ENCODE measurements at places on chromosomes 13 and 19.
A peak's percentile ranks its signal among the peaks of the same experiment; 100 is the strongest.

- DNase-seq: no peak
Measured at GRCh38 chr13:36001561-36001960, 129.6 kb downstream of the DCLK1 start.

- DNase-seq: no peak
Measured at GRCh38 chr13:23254506-23254905, 73.7 kb downstream of the SGCG start.

DNA sequence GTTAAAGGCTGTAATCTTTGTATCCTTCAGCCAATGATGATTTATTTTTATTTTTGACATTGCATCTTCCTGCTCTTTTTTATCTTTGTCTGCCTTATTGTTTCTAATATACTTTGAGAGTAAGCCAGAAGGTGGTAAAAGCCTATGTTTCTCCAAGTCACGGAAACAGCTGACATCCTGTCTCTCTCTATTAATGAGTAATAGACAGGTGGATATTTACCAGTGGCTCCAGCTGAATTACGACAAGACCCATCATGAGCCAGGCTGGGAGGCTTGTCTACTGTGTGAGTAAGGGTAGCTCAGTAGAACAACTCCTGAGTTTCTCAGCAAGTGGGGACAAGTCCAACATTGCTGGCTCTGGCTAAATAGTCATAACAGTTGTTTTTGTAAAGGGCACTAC lies 166.6 kb downstream of the NDFIP2 start:
- no peak for DNase-seq

GRCh38 chr19:1453525-1454364 lies 3.8 kb downstream of the APC2 start:
- no peak for DNase-seq

DNA sequence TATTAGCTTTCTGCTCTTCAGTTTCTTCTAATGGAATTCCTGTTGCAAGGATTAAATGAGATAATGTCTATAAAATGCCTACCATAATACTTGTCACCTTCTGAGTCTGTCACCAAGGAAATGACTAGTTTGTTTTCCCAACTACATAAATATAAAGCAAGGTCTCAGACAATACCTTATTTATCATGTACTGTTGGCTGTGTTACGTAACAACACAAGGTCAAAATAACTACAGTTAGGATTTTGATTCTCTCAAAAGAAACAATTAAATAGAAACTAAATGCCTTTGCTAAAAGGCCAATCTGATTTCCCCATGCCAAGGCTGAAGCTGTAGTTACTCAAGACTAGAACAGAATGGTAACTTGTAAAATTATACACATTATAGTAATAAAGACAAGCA lies 134.5 kb downstream of the PCDH9 start:
- DNase-seq: no peak

GRCh38 chr19:32651729-32652140 lies 23.2 kb downstream of the ANKRD27 start:
- DNase-seq: peak; percentile 55

DNA sequence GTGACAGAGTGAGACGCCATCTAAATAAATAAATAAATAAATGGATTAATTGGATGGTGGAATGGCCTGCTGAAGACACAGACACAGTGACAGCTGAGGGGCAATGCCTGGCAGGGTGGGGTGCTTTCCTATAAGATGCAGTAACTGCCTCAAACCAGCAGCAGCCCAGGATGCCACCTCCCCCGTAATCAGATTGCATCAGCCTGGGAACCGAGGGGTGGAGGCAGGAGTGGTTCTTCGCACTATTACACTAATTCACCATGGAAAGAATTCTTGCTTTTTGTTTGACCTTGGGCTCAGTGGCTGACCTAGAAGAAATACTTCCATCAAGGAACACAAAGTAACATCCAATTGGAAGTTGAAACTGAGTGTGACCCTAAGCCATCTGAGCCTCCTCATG lies 31.6 kb upstream of the USP12 start:
- no peak for DNase-seq

GRCh38 chr13:85853901-85854663 lies 54.9 kb upstream of the SLITRK6 start:
- no peak for DNase-seq

DNA sequence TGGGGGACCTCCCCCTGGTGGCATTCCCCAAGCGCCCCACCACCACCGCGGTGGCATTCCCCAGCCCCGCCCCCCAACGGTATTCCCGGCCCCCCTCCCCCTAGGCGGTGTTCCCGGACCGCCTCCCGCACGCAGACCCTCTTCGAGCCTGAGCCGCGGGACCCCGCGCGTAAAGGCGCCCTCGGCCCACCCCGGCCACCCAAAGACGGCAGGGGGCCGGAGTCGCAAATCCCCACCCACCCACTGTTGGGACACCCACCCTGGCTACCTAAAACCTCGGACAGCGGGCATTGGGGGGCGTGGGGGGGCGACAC lies 22.4 kb downstream of the OLFM2 start:
- no peak for DNase-seq

GRCh38 chr13:52701728-52702465 lies 37.7 kb downstream of the CNMD start:
- no peak for DNase-seq

DNA sequence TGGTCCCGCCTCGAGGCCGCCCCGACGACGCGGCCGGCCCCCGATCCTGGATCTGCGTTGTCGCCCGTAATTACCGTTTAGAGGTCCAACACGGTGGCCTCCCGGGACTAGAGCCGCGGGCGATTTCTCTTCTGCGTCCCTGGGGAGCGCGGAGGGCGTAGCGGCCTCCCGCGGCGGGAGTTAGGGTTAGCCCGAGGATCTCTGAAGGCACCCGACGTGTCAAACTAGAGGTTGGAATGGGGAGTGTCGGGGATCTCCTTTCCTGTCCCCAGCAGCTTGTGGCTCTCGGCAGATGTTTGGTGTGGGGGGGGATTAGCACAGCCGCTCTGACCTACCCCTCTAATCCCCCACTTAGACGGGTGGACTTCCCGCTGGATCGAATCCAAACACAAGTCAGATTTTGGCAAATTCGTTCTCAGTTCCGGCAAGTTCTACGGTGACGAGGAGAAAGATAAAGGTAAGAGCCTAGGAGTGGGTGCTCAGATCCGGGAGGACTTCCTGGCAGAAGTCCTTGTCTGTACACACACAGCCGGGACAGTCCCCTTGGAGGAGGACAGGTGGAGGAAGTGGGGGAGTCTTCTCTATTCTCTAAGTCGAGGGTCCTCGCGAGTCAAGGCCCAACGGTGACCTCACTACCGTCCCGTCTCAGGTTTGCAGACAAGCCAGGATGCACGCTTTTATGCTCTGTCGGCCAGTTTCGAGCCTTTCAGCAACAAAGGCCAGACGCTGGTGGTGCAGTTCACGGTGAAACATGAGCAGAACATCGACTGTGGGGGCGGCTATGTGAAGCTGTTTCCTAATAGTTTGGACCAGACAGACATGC lies 581 bp downstream of the CALR start:
- DNase-seq: peak; percentile 55

DNA sequence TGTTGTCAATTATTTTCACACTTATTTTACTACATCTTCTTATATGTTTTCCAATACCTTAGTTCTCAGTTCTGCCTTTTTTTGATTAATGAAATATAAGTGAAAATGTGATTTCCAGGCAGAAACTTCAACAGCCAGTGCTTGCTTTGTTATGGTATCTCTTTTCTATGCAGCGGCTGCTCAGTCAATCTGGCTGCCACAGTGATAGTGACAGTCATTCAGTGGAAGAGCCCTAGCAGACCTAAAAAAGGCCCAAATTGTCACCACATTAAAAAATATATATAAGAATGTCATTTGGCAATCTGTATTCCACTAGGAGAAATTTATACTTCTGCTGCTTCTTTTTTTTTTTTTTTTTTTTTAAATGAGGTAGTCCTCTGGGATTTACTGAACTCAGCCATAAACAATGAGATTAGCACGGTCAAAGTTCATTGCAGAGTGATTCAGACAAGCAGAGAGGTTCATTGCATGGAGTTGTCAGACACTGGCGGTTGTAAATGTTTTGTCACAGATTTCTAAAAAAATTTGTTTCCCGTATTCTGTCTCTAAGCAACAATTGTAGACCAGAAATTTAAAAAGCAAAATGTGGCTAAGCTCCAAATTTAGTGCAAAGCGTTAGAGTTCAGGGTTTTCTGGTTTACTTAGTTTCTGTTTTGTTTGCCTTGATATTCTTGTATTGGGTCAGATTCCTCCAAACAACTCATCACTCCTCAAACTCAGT lies 94.7 kb upstream of the PRR20A start:
- DNase-seq: no peak

DNA sequence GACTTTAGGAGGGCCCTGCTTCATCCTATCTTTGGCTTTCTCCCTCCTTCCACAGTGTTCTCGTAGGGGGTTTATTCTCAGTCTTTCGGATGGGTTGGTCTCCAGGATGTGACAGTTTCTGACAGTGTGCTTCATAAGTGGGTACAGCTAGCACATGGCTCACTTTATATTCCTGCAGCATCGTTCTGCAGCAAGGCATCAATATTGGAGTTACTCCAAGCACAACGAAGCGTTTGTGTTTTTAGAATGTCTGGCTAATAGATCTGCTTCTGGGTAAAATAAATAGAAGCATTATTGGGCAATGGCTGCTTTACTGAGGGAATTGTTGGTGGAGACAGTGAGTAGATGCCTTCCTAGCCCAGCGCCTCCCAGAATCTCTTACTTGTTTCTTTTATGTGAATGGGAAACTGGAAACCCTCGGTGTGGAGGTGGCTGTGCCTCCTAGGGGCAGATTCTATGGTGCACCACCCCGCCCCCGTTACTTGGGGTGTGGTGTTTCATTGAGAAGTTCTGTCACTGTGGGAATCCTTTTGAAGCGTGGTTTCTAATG lies 2.0 kb downstream of the FARP1 start:
- DNase-seq: no peak

- DNase-seq: no peak
Measured at GRCh38 chr19:4042064-4042730, 24.5 kb downstream of the ZBTB7A start.

DNA sequence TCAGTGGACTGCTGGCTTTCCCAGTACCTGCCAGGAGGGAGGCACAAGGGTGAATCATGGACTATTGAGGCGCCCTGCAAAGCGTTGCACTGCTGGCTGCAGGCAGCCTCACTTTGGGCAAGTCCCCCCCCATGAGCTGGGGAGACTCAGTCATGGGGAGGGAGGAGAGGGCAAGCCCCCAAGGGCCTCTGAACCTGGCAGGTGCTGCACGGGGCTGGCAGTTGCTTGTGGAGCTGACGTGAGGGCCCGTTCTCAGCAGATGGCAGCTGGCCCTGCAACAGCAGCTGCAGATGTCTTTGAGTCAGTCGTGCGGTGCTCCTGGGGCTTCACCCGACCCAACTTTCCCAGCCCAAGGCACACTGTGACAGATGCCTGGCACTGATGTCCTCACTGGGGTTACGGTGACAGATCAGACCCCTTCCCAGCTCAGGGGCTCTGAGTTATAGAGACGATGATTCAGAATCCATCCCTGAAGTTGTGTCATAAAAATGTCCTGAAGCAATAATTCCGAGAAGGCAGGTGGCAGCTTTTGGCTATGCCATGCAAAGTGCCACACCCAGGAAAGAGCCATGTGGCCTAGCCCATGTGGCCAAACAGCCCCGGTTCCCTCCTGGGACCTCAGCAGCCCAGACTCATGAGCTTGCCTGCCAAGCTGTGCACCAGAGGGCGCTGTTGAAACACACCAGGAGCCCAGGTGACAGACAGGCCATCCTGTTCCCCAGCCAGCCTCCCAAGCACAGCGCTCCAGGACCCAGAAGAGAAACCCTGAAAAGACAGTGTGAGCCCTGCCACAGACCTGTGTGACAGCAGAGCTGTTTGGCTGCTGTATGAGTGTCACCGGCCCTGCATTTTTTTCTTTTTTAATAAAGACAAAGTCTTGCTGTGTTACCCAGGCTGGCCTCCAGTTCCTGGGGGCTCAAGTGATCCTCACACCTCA lies 53.6 kb upstream of the LDLR start:
- peak; percentile 91 for DNase-seq

GRCh38 chr13:74641586-74641985 lies 507.4 kb upstream of the KLF12 start:
- no peak for DNase-seq

DNA sequence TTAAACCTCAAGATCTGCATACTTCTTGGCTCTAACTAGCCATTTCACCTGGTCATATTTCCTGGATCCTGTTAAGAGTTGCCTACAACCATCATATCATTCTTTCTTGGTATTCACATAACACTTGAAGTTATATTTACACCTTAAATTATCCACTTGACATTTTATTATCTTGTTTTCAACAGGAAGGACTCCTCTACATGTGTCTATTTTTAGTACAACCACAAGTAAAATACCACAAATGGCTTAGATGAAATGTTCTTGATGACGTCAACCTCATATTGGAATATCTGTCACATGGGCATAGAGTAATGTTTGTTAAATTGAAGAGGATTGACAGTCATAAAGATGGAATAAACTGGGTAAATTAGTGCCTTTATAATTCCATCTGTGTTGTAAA lies 9.4 kb downstream of the PCDH20 start:
- DNase-seq: no peak

DNA sequence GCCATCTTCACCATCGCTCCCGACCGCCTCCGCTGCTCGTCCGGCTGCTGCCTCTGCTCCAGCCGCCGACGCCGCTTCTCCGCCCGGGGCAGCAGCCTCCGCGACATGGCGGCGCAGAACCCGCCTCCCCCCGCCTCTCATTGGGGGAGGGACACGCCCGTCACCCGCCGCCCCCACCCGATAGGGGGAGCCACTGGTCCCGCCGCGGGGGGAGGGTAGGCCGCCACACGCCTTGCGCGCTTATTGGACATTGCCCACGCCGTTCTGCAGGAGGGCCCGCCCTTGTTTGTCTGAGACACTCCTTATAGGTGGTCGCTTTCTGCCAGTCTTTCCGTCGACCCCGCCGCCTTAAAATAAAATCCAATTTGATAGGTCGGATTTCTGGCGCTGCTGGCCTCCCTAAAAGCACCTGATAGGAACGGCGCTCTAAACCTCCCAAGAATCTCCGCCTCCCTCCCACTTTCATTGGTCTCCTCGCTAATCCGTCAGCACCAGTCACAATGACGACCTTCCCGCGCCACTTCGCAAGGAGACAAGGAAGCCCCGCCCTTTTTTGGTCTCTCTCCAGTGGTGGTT lies at the start of gene HNRNPL:
Gene HNRNPL, minus strand, starts transcription at position 127 of the 576 bp plus-strand sequence. Its CDS starts 20 bp downstream, at position 107.
- DNase-seq: no peak

- DNase-seq: no peak
Measured at GRCh38 chr19:54160854-54161253, 1.3 kb upstream of the LENG1 start.

DNA sequence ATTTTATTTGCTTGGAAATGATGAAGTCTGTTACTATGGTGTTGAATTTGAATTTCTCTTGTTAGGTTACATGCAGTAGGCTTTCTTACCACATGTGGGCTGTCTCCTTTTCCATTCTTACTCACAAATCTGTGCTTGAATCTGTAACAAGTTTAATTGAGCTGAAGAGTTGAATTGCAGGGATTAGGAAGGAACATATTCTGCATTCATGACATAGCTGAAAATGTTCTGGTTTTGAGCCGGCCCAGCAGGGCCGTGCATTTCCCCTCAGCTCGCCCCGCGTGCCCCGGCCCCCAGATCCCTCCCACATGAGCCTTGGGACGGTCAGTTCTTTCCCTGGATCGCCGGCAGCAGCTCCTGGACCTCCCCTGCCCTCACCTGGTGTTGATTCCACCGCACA lies 28.1 kb downstream of the TFDP1 start:
- no peak for DNase-seq
